ENCODE measurements at places on chromosomes 2 and 18. TPM values are rescaled to one million over a fixed set of nuclear protein-coding genes. Genes with fewer than 3 reads are reported as not detected.

The PLB1 gene
- 0.27 TPM for total RNA-seq

The FNDC4 gene
- total RNA-seq: 14.1 TPM

The DAW1 gene
- total RNA-seq: 0.61 TPM

The RUFY4 gene
- 0.31 TPM for total RNA-seq

DNA sequence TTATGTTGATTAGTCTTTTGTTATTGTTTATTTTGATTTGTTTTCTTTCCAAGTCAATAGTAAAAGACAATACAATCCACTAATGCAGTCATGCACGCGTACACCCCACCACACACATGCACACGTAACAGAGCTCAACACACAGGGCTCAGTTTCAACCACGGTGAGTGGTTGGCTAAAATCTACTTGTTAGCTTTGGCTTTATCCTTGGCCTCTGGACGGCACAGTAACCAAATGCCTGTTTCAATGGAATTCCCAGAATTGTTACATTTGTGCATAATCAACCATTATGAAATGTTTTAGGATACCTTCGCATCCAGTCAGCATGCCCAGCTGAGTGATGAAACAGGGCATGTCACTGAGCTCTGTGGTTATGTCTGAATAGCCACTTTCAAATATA lies 53.2 kb downstream of the NYAP2 start:
- DNase-seq: no peak

DNA sequence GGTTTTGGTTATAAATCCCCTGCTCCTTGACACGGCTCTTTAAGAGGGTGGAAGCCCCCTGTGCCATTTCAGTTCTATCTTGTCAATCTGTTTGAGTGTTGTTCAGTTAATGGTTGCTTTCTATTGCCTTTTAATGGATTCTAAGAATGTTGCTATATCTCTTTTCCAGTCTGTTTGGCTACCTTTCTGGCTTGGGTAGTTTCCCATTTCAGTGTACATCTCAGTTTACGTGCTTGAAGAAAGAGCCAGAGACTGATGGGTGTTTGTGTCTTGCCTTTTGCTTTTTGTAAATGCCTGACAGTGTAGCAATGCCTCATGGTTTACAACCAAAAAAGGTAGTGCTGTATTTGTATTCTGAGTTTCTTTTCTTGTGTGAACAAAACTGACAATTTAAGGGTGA lies 45.3 kb downstream of the SPATS2L start:
- DNase-seq: no peak

DNA sequence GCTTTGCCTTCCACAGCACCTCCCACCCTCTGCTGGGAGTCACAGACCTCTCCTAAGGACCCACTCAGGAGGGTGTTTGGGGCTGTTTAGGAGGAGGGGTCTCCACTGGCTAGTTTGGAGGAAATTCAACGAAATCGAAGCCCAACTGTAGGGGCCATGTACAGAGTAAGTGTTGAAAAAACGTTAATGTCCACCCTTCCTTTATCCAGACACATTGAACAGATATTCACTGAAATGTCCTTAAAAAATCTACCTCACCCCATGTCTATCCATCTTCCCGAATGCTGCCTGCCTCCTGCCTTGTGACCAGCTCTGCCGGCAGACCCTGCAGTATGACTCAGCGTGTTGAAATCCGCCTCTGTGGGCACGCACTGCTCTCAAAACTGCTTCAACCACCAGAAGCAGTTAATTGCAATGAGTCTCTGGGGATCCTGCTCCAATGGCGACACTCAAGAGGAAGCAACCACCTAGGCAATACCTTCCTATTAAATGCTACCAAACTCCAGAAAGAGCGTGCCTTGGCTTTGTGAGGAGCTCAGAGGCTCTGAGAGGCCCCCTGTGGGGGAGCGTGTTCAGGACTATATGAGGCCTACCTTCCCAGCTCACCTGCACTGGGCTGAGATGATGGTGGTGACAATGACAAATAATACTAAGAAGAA lies 61.4 kb upstream of the RTN4 start:
- DNase-seq: no peak

- no peak for DNase-seq
These were observed 143.5 kb upstream of the NCKAP5 start for GRCh38 chr2:133711806-133712205.

GRCh38 chr18:22466608-22467395 lies 49.1 kb upstream of the CTAGE1 start:
- no peak for DNase-seq

GRCh38 chr18:21215490-21215889 lies 26.5 kb upstream of the GREB1L start:
- no peak for DNase-seq

Data from WTC11 (cell line).